ENCODE measurements at places on chromosomes 16 and 17.

DNA sequence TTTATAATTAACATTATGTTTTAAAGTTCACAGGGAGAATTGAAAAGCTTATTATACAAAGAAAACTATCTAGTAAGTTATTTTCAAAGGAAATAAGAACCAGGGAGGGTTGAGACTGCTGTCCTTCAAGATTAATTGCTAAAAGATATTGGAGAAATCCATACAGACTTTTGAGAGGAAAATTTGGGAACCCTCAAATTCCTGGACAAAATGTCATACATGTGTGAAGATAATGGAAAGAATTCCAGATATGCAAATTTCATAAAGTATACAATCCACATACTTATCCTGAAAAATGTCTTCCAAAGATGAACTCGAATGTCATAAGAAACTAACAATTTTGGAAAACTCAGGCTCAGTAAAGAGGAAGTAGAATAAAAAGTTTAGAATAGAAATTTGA, 213.8 kb downstream of the HS3ST3A1 start:
- no peak for DNase-seq

- DNase-seq: peak; percentile 85
These were observed 126.9 kb upstream of the TNRC6C start for GRCh38 chr17:77831474-77832179.

DNA sequence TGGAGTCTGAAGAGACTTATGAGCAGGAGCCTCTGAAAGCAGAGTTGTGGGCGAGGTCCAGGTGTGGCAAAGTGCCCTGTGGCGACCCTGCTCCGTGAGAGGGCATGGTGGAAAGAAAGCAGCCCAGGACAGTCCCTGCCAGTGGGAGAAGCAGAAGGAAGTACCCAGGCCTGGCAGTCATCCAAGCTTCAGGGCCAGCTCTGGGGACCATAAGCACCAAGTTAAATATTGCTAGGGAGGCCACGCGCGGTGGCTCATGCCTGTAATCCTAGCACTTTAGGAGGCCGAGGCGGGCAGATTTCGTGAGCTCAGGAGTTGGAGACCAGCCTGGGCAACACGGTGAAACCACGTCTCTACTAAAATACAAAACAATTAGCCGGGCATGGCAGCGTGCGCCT, 4.9 kb upstream of the ASGR1 start:
- peak; percentile 83 for DNase-seq

- no peak for DNase-seq
These were observed 593.1 kb upstream of the CDH5 start for GRCh38 chr16:65773301-65773874.

GRCh38 chr16:72480911-72481310, 309.0 kb upstream of the PMFBP1 start:
- DNase-seq: no peak

GRCh38 chr17:58061672-58062071, 21.5 kb upstream of the DYNLL2 start:
- no peak for DNase-seq

- no peak for DNase-seq
These were observed 33.5 kb downstream of the SRL start for GRCh38 chr16:4208341-4208751.

DNA sequence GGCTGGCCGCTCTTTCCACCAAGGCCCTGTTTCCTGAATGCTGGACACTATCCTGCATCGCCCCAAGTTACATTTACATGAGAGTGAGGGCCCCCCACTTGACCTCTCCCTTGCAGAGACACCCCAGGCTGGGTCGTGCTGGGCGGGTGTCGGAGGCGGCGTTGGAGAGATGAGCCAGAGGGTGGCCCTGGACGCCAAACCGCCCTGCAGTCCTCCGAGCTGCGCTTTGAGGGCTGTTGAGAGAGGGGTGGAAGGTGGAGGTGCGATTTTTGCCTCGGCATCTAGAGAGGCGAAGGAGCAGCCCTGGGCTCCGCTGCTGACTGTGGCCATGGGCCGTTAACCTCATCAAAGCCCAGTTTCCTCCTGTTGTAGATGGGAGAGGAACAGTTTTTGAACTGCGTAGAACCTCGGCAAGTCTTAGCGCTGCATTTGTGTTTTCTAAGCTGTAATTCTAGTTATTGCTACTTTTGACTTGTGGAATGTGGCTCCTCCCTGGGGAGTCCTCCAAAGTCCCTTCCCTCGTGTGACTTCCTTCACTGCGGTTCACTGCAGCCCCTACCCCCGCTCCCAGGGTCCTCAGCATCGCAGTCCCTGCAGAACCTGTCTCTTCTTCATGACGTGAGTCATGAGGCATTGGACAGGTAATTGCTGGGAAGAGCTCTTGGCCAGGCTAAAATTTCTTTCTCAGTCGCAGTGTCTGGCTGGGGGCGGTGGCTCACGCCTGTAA, 986 bp upstream of the ELOB start:
- DNase-seq: no peak

DNA sequence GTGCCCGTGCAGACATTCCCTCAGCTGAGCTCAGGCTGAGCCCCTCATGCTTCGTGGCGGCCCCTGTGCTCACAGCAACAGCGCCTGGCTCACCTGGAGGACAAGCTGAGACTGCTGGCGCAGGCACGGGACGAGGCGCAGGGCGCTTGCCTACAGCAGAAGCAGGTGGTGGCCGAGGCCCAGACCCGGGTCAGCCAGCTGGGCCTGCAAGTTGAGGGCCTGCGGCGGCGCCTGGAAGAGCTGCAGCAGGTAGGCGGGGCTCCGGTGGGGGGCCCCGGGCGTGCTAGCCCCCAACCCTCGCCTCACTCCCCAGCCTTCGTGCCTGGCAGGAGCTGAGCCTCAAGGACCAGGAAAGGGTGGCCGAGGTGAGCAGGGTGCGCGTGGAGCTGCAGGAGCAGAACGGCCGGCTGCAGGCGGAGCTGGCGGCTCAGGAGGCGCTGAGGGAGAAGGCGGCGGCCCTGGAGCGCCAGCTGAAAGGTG, 1.4 kb upstream of the RAC3 start:
- DNase-seq: no peak

- DNase-seq: no peak
These were observed at the start of gene MPO for GRCh38 chr17:58280480-58281217. MPO (minus strand) TSS chr17:58280935; CDS start chr17:58280758, 177 bp downstream.

GRCh38 chr16:50519001-50519400, 29.2 kb upstream of the NKD1 start:
- DNase-seq: no peak

- DNase-seq: no peak
These were observed 105.8 kb upstream of the METRNL start for GRCh38 chr17:82973456-82974135.

GRCh38 chr16:56163089-56163488, 28.2 kb upstream of the GNAO1 start:
- no peak for DNase-seq

GRCh38 chr17:40470932-40471828, 27.9 kb downstream of the IGFBP4 start:
- no peak for DNase-seq
